CD4-positive, alpha-beta T cell treated with Interleukin-6 at 100 ng/mL for 8 hours (primary cell): ENCODE measurements at places on chromosomes 5 and 9.
A peak's percentile ranks its signal among the peaks of the same experiment; 100 is the strongest.

- no peak for DNase-seq
These were observed 37.4 kb downstream of the EGFLAM start for GRCh38 chr5:38295751-38296150.

- DNase-seq: no peak
These were observed 33.4 kb downstream of the TJP2 start for GRCh38 chr9:69207503-69207902.

DNA sequence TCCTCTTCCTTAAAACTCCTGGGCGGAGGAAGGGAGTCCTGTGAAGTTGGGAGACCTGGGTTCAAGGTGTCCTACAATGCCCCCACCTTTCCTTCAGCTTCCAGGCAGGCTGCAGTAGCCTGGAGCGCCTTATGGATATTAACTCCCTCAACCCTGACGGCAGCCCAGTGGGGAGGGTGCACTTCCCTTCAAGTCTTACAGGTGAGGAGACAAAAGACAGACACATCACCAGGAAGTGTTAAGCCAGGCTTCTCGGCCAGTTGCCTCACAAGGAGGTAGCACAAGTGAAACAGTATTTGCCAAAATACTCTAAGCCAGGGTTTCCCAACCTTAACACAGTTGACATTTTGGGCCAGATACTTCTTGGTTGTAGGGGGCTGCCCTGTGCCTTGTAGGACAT is 4.2 kb downstream of the TRIM7 start:
- DNase-seq: no peak

GRCh38 chr9:96644137-96644536 is 11.0 kb downstream of the PRXL2C start:
- no peak for DNase-seq

DNA sequence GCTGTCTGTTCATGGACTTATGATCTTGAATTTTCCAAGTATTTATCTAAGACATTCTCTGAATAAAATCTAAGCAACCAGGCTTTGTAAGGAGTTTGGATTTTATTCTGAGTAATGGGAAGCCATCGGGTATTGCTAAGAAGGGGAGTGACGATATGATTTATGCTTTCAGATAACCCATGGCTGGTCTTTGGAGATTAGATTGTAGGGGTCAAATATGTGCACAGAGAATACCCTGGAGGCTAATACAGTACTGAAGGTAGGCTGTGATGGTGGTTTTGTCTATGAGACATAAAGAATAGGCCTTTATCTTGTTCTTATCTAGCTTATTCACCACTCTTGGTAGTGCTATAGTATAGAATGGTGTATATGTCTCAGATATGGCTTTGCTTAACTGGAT is 60.0 kb upstream of the C5orf46 start:
- DNase-seq: no peak

GRCh38 chr5:171205375-171205774 is 103.7 kb upstream of the TLX3 start:
- DNase-seq: no peak

DNA sequence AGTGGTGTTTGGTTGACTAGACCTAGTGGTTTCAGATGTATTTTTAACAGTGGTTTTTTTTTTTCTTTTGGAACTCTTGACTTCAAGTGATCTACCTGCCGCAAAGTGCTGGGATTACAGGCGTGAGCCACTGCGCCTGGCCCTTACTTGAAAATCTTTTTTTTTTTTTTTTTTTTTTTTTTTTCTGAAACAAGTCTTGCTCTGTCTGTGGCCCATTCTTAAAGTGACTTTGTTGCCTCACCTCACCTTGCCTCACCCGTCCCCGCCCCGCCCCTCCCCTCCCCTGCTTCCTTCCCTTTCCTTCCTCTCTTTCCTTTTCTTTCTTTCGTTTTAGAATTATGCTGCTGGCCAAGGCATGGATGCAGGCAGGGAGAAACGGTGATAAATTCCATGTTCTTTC is 26.0 kb downstream of the GPBP1 start:
- DNase-seq: peak; percentile 28

DNA sequence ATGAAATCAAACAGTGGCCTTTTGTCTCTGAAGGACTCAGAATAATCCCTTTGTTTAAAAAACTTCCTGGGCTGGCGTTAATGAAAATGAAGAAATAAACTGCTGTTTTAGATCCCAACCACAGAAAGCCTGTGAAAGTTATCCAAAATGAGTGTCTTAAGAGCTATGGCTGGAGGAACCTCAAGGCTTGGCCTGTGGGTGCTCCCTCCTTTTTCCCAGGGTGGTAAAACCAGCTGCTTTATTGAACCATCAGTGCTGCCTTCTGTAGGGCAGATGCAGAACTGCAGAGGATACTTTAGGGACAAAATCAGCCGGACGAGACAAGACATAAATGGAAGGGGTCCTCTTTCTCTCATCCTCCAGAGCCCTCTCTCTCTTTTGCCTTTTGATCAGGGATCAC is 100.9 kb downstream of the SMARCA2 start:
- DNase-seq: no peak

- no peak for DNase-seq
These were observed 28.4 kb upstream of the TNFSF8 start for GRCh38 chr9:114958844-114959235.

DNA sequence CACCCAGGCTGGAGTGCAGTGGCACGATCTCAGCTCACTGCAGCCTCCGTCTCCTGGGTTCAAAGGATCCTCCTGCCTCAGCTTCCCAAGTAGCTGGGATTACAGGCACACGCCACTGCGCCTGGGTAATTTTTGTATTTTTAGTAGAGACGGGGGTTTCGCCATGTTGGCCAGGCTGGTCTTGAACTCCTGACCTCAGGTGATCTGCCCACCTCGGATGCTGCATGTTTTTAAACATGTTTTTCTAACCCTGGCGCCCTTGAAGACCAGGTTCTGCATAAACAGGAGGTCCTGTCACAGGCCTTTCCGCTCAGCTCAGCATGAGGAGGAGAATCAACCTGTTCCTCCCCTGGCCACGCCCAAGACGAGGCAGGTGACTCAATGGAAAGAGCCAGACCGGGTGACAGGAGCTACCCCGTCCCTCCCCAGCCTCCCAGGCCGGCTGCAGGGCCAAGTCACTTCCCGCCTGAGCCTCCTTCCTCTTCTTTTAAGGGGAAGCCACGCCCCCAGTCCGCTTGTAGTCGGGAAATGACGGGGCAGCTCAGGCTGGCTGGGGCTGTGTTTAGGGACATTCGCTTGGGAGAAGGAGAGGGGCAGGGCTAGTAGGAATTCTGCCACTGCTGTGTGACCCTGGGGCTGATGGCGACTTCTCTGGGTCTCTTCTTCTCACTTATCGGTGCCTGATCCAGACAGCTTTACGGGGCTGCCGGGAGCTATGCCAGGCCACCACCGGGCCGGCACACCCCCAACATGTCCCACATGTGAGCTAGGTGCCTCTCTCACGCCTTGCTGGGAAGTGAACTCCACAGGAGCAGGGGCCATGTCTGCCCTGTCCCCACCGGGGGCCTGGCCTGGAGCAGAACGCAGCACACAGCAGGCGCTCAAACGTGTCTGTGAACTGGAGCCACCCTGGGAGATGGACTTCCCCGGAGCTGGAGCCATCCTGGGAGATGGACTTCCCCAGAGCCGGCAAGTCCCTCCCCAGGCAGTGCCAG is 6.1 kb downstream of the NOTCH1 start:
- peak; percentile 95 for DNase-seq

DNA sequence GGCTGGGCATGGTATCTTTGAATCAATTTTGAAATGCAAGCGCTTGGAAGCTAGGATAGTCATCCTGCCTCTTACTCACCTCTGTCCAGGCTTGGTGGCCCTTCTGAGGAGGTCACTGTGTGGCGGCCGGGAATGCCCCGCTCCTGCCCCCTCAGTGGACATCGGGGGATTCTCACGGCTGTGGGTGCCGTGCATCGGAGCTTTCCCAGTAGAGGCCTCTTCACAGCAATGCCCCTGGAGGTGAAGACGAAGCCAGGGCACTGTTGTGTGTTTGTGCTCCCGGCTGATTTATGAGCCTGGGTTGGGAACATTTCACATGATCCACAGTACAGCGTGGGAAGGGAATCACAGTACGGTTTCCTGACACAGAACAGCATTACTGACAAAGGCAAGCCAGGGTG is 147.5 kb downstream of the NXNL2 start:
- no peak for DNase-seq

DNA sequence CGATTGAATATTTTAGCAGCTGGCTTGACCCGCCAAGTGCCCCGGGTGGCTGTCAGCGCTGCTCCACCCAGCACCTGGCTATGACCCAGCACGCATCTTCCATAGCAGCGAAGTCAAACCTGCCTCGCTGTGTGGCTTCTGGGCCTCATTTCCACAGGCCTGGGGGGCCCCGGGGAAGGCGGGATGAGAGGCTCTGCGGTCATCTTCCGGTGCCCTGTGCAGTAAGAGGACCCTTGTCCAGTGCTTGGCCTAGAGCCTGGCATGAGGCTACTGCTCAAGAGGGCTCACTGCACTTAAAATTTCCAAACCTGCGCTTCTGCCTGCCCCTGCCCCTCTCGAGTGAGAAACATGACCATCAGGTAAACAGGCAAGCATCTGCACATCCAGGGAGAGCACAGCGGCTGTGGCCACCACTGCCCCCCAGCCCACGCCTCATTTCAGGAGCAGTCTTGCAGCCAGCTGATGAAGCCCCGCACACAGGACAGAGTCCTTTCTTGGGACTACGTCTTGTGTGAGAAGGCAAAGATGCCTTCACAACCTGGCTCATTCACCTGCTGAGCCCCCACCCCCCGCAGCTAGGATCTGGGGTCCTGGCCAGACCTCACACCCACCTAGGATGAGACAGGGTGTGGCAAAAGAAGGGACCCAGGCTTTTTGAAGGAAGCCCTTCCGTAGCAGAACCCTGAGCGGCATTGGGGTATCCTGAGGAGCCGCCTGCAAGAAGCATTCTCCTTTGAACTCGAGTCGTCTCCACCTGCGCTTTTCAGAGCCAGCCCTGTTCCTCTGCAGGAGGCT is 69.5 kb upstream of the UNC5A start:
- DNase-seq: no peak

GRCh38 chr9:127873886-127874285 is 3.6 kb downstream of the AK1 start:
- DNase-seq: no peak

- DNase-seq: no peak
These were observed 789 bp downstream of the SEMA6A start for GRCh38 chr5:116573702-116574366.

DNA sequence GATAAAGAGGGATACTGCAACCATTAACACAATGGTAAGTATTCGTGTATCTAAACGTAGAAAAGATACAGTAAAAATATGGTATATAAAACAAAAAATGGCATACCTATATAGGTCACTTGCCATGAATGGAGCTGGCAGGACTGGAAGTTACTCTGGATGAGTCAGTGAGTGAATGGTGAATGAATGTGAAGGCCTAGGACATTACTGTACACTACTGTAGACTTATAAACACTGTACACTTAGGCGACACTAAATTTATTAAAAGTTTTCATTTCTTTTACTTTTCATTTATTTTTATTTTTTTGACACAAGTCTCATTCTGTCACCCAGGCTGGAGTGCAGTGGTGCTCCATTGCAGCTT is 14.1 kb downstream of the TDRD7 start:
- DNase-seq: no peak

- no peak for DNase-seq
These were observed 4.5 kb upstream of the FXN start for GRCh38 chr9:69030851-69031645.

DNA sequence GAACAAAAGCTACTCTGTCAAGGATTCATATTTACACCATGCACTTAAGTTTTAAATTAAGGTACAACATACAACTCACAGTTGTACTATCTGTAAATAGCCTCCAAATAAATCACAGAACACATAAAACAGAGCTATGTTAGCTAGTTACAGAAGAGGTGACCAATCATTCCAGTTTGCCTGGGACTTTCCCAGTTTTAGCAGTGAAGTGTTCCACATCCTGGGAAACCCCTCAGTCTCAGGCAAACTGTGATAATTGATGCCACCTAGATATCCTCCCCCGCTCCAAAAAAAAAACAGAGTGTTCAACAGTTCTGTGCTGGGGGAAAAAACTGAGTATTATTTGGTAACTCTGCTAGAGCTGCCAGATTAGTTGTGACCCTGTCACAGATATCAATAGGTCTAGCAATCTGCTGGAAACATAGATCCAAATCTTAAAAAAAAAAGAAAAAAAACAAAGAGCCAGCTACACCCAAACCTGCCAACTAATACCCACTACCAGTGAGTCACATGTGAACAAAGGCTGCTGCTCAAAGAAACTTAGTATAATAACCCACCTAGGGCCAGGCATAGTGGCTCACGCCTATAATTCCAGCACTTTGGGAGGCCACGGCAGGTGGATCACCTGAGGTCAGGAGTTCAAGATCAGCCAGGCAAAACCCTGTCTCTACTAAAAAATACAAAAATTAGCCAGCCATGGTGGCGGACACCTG is 5.7 kb downstream of the TBCA start:
- no peak for DNase-seq

- DNase-seq: no peak
These were observed 15.7 kb upstream of the FBXW2 start for GRCh38 chr9:120808931-120809330.

GRCh38 chr9:21385131-21385670 is at the start of gene IFNA2:
IFNA2 (minus strand) TSS chr9:21385398; CDS start chr9:21385329, 69 bp downstream.
- DNase-seq: no peak

GRCh38 chr5:135139381-135140134 is 105.5 kb upstream of the PITX1 start:
- no peak for DNase-seq

DNA sequence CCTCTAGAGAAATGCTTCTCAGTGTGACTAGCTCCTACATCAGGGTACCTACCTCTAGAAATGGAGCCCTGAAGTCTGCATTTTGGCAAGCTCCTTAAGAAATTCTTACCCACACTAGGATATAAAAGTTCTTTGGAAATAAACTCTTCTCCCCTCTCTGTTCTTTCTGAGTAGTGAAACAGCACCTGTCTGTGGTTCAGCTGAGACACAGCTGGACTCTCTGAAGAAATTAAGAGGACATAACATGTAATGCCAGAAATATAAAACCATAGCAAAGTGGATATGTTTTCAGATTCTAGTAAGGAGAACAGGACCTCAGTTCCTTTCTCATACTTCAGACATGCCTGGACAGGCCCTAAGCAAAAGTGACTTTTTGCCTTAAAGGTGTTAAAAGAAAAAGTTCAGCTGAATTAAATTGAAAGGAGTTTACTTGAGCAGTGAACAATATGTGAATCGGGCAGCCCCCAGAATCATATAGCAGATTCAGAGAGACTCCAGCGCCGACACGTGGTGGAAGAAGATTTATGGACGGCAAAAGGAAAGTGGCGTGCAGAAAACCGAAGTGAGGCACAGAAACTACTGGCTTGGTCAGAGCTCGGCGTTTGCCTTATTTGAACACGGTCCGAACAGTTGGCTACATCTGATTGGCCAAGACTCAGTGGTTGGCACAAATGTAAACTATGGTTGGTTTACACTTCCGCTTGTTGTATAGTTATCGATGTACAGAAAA is 64.5 kb downstream of the PRKACG start:
- DNase-seq: peak; percentile 25

- no peak for DNase-seq
These were observed 137.9 kb upstream of the GRHPR start for GRCh38 chr9:37284636-37285035.

DNA sequence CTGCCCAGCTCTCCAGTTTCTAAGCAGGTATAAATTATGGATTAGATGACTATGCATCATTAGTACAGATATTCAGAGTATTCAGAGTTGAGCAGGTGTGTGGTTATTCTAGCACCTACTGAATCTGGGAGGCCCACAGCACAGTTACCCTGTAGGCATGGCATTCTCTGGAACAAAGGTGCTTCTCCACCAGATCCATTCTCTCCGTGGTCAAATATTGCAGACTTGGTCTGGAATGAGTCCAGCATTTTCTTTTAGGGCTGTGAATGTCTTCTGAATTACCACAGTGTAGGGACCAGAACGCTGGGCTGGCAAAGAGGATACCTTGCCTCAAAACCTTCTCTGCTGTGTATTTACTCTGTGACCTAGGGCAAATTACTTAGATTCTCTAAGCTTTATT is 116.8 kb downstream of the ARHGAP26 start:
- DNase-seq: no peak

GRCh38 chr5:175854231-175855040 is 16.9 kb upstream of the CPLX2 start:
- no peak for DNase-seq
